ENCODE measurements at places on chromosomes 6 and 20.

GRCh38 chr6:155314773-155315515 is 660 bp upstream of the TFB1M start:
- no peak for DNase-seq

DNA sequence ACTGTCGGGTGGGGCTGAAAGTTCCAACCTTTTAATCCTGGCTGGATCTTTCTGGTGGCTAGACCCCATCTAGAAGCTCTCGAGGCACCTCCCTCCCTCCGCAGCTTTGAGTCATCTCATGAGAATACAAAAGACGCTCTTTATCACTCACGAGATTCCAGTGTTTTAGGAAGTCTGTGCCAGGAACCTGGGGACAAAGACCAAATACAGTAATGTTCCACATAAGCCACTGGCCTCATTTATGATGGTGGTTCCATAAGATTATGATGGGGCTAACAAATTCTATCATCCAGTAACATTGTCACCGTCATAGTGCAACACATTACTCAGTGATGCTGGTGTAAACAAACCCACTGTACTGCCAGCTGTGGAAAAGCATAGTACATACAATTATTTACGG is 48.7 kb downstream of the NCOA7 start:
- peak; percentile 45 for DNase-seq

DNA sequence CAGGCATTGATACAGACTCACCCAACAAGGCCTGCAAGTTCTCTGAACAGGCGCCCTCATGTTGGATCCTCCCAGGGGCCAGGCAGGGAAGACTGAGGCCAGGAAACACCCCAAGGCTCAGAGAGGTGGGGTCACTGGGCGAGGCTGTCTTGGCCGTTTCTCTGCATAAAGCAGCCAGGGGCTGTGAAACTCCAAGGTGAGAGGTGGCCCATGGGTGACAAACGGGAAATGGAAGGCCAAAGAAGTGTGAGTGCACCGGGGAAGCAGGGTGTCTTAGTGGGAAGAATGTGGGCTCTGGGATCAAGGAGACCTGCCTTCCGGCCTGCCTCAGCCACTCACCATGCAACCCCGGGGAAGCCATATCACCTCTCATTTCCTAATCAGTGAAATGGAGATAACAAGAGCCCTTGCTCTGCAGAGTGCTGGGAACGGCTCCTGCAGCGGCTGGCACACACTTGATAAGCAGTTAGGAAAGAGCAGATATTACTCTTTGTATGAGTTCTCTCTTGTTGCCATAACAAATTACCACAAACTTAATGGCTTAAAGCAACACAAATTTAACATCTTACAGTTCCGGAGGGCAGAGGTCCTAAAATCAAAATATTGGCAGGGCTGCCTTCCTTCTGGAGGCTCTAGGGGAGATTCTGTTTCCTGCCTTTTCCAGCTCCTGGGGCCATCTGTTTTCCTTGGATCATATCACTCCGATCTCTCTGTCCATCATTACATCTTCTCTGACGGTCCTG is 168.6 kb downstream of the NFATC2 start:
- DNase-seq = no peak

- no peak for DNase-seq
These were observed 237.1 kb upstream of the OPRM1 start for GRCh38 chr6:153801917-153802316.

- no peak for DNase-seq
These were observed 352.4 kb downstream of the LAMA2 start for GRCh38 chr6:129235167-129236000.

GRCh38 chr6:49839957-49840356 is 26.4 kb downstream of the CRISP1 start:
- DNase-seq = no peak

DNA sequence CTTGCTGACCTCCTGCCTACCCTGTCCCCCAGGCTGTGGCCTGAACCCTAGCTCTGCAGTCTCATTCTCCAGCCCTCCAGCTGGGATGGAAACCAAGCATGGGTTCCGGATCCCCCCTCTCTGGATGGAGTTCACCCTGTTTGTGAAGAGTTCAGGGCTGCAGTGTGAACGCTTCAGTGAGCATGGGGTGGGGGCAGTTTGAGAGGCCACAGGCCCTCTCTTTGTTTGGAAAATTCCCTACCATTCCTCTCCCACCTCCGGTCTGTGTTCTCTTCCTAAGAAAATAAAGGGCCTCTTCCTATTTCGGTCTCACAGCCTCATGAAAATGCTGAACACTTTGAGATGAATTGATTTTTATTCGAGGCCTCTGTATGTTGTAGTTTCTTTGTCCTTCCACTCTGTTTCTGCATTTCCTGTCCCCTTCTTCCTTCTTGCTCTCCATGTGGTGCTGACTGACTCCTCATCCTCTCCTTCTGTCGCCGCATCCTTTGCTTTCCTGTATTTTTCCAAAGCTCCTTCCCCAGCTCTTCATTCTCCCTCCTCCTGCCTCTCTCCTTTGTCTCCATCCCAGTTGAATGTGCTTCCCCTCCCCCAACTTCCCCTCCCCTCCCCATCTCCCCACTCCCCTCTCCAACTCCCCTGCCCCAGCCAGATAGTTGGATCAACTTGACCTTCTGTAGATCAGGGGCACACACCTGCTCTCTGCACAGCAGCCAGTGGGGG is 2.4 kb upstream of the KCNK5 start:
- no peak for DNase-seq

GRCh38 chr6:106440546-106440945 is 80.0 kb downstream of the CRYBG1 start:
- no peak for DNase-seq
